CD4-positive, alpha-beta memory T cell (primary cell): ENCODE measurements at places on chromosomes 4 and X.

DNA sequence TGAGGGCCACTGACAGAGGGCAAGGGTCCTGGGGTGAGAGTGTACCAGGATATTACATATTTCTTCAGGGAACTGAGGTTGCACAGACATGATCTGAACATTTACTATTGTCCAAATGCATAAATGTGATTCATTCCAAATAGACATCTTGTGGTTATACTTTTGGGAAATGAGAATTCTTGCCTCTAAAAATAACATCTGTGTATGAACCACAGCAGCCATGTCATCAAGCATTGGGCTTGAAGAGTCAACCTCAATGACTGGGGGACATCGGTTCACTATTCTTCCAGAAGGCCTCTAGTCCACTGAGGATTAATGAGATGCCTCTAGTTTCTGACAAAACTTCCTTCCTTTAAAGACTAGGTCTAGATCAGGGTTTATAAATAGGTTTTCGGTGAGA, 193.1 kb upstream of the GPC4 start:
- DNase-seq: no peak

GRCh38 chrX:65601126-65601525, 66.3 kb upstream of the MSN start:
- DNase-seq: no peak

- no peak for DNase-seq
These were observed 57.0 kb downstream of the MAPK10 start for GRCh38 chr4:86302830-86303229.

GRCh38 chr4:47155919-47156318, 124.6 kb downstream of the GABRB1 start:
- DNase-seq: no peak
